T follicular helper cell (primary cell): ENCODE measurements at places on chromosomes 16 and 17.

GRCh38 chr16:13561291-13562070 lies 358.5 kb upstream of the ERCC4 start:
- DNase-seq: no peak

DNA sequence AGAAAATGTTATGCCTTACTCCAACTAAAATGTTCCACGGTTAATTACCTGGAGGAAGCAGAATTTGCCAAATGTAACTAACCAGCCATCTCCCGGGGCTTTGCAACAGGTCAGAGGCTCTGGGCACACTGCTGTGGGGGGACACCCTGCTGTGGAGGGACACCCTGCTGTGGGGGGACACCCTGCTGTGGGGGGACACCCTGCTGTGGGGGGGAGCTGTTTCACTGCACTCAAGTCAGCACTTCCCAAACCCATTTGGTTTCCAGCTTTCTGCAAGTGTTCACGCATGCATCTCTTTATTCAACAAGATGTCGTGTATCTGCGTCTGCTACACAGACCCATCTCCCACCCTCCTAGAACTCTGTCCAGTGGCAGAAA lies 239.5 kb downstream of the C16orf95 start:
- no peak for DNase-seq

DNA sequence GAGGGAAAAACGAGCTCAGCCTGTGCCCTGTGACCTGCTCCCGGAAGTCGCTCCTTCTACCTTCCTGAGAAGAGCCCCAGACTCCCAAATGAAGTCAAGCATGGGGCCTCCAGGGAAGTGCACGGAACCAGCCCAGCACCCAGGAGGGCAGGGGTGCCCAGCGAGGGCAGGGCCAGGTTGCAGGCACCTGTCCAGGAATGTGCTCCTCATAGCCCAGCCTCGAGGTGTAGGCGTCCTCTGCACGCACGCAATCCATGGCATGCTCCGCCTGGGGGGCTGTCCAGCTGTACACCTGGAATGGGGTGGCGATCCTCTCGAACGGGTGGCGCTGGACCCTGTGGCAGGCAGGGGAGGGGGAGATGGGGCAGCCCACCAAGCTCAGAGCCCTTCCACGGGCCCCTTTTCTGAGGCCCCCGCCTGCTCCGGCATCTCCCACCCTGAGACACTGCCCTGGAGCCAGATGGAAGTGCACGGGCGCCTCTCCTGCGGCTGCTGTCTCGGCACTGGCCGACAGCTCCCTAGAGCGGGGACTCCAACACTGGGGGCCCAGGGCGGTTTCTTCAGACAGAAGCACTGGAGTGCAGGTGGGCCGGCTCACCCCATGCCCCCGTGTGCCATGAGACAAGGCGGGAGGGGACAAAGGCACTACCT lies 10.9 kb downstream of the CLUH start:
- DNase-seq: no peak

- no peak for DNase-seq
Observed at GRCh38 chr16:66116163-66117002, 250.1 kb upstream of the CDH5 start.

DNA sequence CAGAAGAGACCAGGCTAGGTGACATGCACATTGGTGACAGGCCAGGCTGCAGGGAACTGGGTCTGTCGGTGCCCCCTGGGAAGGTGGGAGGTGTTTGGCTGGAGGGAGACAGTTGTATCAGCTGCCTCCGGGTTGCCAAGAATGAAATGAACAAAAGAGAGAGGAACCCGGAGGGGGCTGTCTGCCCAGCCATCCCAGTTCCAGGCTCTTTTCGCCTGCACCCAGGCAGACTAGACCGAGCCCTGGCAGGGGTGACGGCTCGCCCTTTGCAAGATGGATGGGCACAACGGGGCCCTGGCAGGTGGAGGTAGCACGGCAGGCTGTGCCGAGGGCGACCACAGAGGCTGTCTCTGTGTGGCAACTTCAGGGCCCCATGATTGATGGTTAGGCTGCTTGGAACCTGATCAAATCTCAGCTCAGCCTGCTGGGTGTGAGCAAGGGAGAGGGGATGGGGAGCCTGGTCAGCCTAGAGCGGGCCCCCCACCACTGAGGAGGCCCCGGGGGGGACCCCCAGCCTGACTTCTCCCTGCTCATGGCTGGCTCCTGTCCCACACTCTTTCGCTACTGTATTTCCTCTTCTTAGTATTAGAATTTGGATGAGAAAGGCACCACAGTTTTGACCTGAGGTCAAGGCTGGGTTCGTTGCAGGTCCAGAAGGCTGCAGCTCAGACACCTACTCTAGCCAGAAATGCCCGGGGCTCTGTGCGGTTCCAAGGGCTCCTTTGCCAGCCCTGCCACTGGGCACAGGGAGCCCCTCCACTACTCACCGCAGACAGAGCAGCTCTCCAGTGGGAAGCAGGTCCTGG lies 118.9 kb upstream of the CHMP6 start:
- DNase-seq: no peak

DNA sequence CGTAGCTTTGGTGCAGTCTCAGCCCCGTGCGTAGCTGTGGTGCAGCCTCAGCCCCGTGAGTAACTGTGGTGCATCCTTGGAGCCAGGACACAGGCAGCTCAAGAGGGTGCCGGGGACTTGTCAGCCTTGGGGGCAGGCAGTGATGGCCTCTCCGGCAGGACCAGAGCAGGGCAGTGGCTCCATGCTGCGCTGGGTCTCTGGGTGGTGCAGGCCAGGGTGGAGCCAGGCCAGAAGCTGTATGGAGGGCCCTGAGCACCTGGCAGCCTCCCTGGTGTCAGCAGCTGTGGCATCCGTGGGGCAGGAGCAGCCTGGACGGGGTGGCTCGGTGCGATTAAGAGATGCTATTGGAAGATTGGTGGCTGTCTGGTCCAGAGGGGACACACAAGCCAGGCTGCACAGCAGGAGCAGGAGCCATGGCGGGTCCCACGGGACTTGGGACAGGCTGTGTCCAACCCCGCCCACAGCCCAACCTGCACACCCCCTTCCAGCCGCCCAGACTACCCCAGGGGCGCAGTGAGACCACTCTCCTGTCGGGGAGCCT lies 28.3 kb upstream of the CDH15 start:
- no peak for DNase-seq

- peak; percentile 20 for DNase-seq
Observed at GRCh38 chr17:81396722-81397313, 1.6 kb downstream of the BAHCC1 start.

DNA sequence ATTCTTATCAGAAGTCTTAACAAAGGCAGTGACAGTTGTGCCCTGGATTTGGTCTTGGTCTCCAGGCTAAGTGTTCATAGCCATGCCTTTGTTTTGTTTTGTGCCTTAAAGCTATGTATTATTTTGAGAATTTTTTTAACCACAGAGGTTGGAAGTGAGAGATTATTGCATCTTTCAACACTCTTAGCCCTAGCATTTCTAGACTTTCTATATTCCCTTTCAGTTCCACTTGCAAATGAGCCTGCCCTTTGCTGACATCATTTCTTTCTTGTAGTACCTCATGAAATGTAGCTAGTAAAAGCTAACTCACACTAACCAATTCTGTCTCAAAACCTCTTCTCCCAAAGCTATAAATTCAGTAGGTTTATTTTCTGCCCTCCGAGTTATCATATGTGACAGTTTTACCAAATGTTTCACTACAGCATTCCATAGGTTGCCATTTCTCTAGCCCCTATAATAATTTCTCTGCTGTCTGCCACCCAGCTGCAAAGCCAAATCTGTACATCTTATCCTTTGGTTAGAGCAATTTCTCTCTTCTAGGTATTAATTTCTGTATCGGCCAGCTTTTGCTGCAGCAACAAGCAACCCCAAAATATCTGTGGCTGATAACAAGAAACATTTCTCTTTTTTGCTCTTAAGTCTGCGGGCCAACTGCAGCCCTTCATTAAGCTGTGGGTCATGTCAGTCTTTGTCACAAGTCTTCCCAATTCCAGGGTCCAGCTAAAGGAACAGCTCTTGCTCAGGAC lies 14.2 kb upstream of the CCL1 start:
- DNase-seq: no peak

- DNase-seq: no peak
Observed at GRCh38 chr17:58281511-58282011, 826 bp upstream of the MPO start.

- DNase-seq: no peak
Observed at GRCh38 chr17:57954397-57955182, 622 bp downstream of the CUEDC1 start.

GRCh38 chr17:28396635-28397239 lies 9.3 kb downstream of the SLC46A1 start:
- no peak for DNase-seq
